ENCODE measurements at places on chromosomes 3 and 15.
A peak's percentile ranks its signal among the peaks of the same experiment; 100 is the strongest.

DNA sequence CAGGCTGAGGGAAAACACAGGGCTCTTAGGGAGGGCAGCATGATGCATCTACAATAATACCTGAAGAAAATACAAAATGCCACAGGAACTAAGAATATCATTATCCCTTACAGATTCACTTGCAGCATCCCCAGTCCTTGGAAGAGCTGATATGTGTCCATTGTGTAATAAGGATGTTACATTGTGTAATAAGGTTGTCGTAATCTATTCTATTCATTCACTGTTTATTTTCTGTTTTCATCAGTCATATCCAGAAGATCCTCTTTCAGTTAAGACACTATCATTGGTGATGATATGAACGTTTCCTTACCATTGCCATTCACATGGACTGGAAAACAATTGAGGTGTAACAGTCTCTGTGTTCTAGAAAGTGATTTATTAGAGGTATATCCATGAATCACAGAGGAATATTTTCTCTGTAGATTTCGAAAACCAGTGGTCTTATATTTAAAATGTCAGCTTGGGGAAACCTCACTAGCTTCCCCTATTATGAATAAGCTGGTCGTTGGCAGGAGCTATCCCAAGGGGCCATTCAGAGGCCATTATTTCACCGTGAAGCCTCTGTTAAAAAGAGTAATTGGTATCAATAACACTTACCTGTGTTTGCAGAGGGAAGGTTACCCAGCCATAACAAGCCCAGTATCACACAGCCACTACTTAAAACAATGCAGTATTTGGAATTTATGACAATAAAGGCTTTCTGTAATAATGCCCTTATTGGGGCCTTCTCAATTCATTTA is 241.1 kb downstream of the ZNF385D start:
- H3K27me3 ChIP-seq, result no peaks in the 10 kb centered on the region
- no peaks in the 10 kb centered on the region for H3K36me3 ChIP-seq
- no peak overlapping the region for H3K4me3 ChIP-seq
- no peaks in the 10 kb centered on the region for H3K4me1 ChIP-seq

GRCh38 chr3:114756506-114757279 is 390.4 kb downstream of the ZBTB20 start:
- no peaks in the 10 kb centered on the region for H3K27me3 ChIP-seq
- no peaks in the 10 kb centered on the region for H3K36me3 ChIP-seq
- H3K4me1 ChIP-seq, result no peaks in the 10 kb centered on the region

DNA sequence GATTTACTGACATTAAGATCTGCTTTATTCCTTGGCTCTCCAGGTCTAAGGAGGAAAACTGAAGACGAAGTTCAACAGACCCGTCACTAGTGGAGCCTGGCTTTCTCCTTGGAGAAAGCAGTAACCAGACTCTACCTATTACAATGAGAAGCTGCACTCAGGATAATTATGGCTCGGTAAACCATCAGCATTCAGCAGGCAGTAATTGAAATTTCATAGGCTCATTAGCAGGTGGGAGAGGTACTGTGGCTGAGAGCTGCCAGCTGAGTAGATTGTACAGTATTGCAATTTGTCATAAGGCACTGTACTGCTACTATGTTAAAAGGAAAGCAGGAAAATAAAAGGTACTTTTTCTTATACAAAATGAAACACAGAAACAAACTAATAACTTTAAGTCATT is 51.2 kb downstream of the CHAC1 start:
- DNase-seq, result no peak
- H3K27me3 ChIP-seq, result no peaks in the 10 kb centered on the region
- peaks cover 4% of the 10 kb centered on the region for H3K4me1 ChIP-seq

DNA sequence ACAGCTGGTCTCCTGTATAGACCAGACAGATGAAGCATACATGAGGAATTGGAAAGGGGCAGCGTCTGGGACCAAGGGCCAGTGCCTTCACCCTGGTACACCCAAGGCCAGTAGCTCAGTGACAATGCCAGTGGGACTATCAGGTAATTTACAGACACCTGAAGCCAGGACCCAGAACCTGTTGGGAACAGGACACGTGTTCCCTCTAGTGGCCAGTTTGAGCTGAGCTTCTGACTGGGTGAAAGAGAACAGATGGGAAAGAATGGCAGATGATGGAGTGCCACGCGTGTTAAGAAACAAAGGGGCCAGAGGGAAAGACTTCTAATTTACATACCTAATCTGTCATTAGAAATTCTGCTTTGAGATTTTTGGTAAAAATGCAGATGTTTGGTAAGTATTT is 5.1 kb upstream of the SLC25A38 start:
- H3K36me3 ChIP-seq, result no peaks in the 10 kb centered on the region
- H3K27me3 ChIP-seq, result no peaks in the 10 kb centered on the region
- H3K4me3 ChIP-seq, result no peak overlapping the region
- H3K4me1 ChIP-seq, result peaks cover 6% of the 10 kb centered on the region

- no peak for DNase-seq
- no peak overlapping the region for H3K4me3 ChIP-seq
- peaks cover 7% of the 10 kb centered on the region for H3K4me1 ChIP-seq
- H3K27ac ChIP-seq, result no peak overlapping the region
- H3K27me3 ChIP-seq, result no peaks in the 10 kb centered on the region
- no peaks in the 10 kb centered on the region for H3K36me3 ChIP-seq
Observed at GRCh38 chr3:177470197-177470941, 273.1 kb upstream of the TBL1XR1 start.

GRCh38 chr3:194661946-194662345 is 10.0 kb downstream of the LSG1 start:
- H3K4me1 ChIP-seq, result no peaks in the 10 kb centered on the region
- DNase-seq, result no peak
- peaks cover 34% of the 10 kb centered on the region for H3K36me3 ChIP-seq
- H3K27me3 ChIP-seq, result no peaks in the 10 kb centered on the region

DNA sequence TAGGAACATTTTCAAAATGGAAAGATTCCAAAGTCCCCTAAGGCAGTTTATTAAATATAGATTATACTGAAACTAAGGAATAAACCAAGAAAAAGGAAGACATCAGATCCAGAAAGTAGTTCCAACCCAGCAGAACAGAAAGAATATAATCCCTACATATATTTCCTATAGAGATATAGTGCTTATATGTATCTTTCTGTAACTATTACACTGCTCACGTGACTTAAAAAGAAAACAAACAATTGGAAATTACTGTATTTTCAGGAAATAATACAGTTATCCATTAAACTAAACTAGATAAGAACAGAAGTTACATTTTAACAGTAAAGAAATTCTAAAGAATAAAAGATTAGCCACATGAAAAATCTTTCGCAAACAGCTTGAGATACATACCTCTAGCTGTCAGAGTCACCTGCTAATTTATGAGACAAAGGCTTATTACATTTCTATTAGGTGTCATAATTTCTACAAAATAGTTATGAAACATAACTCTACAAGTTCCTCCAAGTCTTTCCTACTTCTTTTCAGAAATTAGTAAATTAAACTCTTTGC is 10.5 kb downstream of the DPH6 start:
- no peaks in the 10 kb centered on the region for H3K27me3 ChIP-seq
- no peaks in the 10 kb centered on the region for H3K36me3 ChIP-seq
- DNase-seq, result no peak
- H3K4me1 ChIP-seq, result no peaks in the 10 kb centered on the region
- no peak overlapping the region for H3K27ac ChIP-seq
- H3K4me3 ChIP-seq, result no peak overlapping the region

DNA sequence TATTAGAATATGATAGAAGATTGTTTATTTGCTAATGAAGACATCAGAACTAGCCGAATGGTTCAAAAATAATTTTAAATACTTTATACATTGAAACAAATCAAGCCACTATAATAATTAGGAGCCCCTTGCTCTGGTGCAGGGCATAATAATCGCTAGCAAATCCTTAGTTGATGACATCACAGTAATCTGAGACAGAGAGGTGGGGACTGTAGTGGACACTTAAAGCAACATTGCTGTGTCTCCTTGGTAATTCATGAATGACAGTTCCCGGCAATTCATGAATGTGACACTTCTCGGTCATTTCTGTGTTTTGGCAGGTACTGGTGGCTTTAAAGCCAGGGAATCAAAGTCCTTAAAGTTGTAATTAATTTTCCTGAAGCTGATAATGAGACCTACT is 114.3 kb downstream of the PPM1L start:
- peaks cover 3% of the 10 kb centered on the region for H3K27me3 ChIP-seq
- no peak for DNase-seq
- H3K4me3 ChIP-seq, result no peak overlapping the region
- no peak overlapping the region for H3K27ac ChIP-seq
- H3K36me3 ChIP-seq, result no peaks in the 10 kb centered on the region

- DNase-seq, result no peak
- peaks cover 4% of the 10 kb centered on the region for H3K4me1 ChIP-seq
- no peaks in the 10 kb centered on the region for H3K36me3 ChIP-seq
Observed at GRCh38 chr3:73046195-73046594, 15.3 kb upstream of the EBLN2 start.

GRCh38 chr3:158509891-158510290 is 61.1 kb upstream of the MLF1 start:
- H3K27me3 ChIP-seq, result no peaks in the 10 kb centered on the region
- no peak overlapping the region for H3K4me3 ChIP-seq
- DNase-seq, result no peak
- H3K36me3 ChIP-seq, result no peaks in the 10 kb centered on the region
- H3K27ac ChIP-seq, result no peak overlapping the region

GRCh38 chr3:138625707-138626365 is 17.3 kb downstream of the FAIM start:
- no peaks in the 10 kb centered on the region for H3K27me3 ChIP-seq
- peaks cover 14% of the 10 kb centered on the region for H3K4me1 ChIP-seq
- H3K4me3 ChIP-seq, result no peak overlapping the region
- H3K27ac ChIP-seq, result peak overlapping the region; percentile 74
- DNase-seq, result peak; percentile 62
- H3K36me3 ChIP-seq, result no peaks in the 10 kb centered on the region

GRCh38 chr3:37174532-37175126 is at the start of gene LRRFIP2:
TSS of gene LRRFIP2 (minus strand) at chr3:37174582. CDS start at chr3:37148983, 25,599 bp downstream.
- peak within 1 kb of the TSS; percentile 85 for H3K4me3 ChIP-seq
- H3K36me3 ChIP-seq, result peaks cover 10% of the 10 kb centered on the region
- peaks cover 42% of the 10 kb centered on the region for H3K4me1 ChIP-seq
- peak within 1 kb of the TSS; percentile 96 for H3K27ac ChIP-seq
- no peaks in the 10 kb centered on the region for H3K27me3 ChIP-seq

GRCh38 chr3:119376758-119377157 is 82.6 kb downstream of the ARHGAP31 start:
- H3K36me3 ChIP-seq, result no peaks in the 10 kb centered on the region
- no peaks in the 10 kb centered on the region for H3K4me1 ChIP-seq
- no peaks in the 10 kb centered on the region for H3K27me3 ChIP-seq
- H3K27ac ChIP-seq, result no peak overlapping the region
- H3K4me3 ChIP-seq, result no peak overlapping the region
- no peak for DNase-seq

DNA sequence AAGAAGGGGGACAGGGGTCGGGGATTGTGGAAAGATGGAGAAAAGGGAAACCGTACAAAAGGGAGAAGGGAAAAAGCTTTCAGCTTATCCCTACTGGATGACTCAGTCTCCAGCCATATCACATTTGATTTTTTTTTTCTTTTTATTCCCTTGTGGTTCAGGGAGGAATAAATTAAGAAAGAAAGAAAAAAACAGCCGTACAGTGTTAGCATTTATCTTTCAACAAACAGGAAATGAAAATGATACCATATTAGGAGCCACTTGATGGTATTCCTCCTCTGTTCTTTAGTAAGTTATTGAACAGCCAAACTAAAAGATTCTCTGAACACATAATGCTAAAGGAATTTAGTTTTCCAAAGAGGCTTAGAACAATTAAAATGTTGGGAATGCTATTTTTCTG is 594.4 kb downstream of the FOXP1 start:
- peaks cover 18% of the 10 kb centered on the region for H3K4me1 ChIP-seq
- DNase-seq, result no peak
- no peak overlapping the region for H3K4me3 ChIP-seq
- H3K36me3 ChIP-seq, result peaks cover 5% of the 10 kb centered on the region
- H3K27ac ChIP-seq, result no peak overlapping the region
- H3K27me3 ChIP-seq, result no peaks in the 10 kb centered on the region

- no peak overlapping the region for H3K4me3 ChIP-seq
- no peaks in the 10 kb centered on the region for H3K27me3 ChIP-seq
- H3K4me1 ChIP-seq, result no peaks in the 10 kb centered on the region
- DNase-seq, result no peak
- H3K36me3 ChIP-seq, result no peaks in the 10 kb centered on the region
Observed at GRCh38 chr3:88009066-88009465, 49.7 kb downstream of the CGGBP1 start.

- no peak overlapping the region for H3K4me3 ChIP-seq
- H3K36me3 ChIP-seq, result no peaks in the 10 kb centered on the region
- H3K27me3 ChIP-seq, result peaks cover 12% of the 10 kb centered on the region
- no peak for DNase-seq
Observed at GRCh38 chr3:46719735-46720271, 2.1 kb upstream of the PRSS50 start.

DNA sequence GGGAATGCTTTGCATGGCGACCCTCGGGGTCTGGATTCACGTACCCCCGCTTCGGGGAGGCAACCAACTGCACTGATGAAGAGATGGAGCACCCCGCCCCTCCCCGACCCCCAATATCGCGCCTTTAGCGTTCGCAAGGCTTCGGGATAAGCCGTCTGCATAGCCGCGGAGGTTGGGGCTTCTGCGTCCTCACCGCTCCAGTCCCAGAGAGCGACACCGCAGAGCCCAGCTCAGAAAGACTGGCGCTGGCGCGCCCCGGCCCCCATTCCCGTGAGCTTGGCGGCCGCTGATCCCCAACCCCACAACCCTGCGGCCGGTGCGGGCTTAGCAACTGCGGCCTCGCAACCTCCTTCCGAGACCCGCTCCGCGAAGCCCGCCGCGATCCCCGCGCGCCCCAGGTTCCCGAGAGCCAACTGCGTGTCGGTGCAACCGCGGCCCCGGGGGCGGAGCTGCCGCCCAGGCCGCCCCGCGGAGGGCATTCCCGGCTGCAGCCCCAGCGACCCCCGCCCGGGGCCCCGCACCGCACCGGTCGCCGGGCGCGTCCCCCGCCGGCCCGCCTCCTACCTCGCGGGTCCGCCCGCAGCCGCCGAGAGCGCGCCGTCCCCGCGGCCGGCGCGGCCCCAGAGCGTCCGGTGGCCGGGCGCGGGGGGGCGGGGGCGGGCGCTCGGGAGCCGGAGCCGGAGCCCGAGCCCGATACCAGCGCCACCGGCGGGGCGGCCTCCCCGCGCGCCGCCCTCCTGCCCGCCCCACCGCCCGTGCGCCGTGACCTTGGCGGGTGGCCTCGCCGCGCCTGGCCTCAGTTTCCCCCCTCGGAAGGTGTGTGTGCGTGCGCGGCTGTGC is 79.5 kb downstream of the IQSEC1 start:
- no peaks in the 10 kb centered on the region for H3K36me3 ChIP-seq
- H3K4me1 ChIP-seq, result peaks cover 7% of the 10 kb centered on the region
- H3K27ac ChIP-seq, result no peak overlapping the region
- peak overlapping the region; percentile 59 for H3K4me3 ChIP-seq
- peaks cover 29% of the 10 kb centered on the region for H3K27me3 ChIP-seq

GRCh38 chr3:8166014-8166413 is 335.6 kb upstream of the LMCD1 start:
- no peaks in the 10 kb centered on the region for H3K4me1 ChIP-seq
- no peaks in the 10 kb centered on the region for H3K36me3 ChIP-seq
- H3K27me3 ChIP-seq, result no peaks in the 10 kb centered on the region
- no peak for DNase-seq
- no peak overlapping the region for H3K4me3 ChIP-seq
- H3K27ac ChIP-seq, result no peak overlapping the region

- no peak for DNase-seq
- H3K27ac ChIP-seq, result no peak overlapping the region
- no peak overlapping the region for H3K4me3 ChIP-seq
- H3K4me1 ChIP-seq, result peaks cover 3% of the 10 kb centered on the region
- no peaks in the 10 kb centered on the region for H3K27me3 ChIP-seq
Observed at GRCh38 chr3:20194793-20195460, 8.9 kb upstream of the SGO1 start.
